Hematopoietic multipotent progenitor cell treated with erythropoietin and hydrocortisone succinate and interleukin-3 and kit ligand, for 17 days (in vitro differentiated cells): ENCODE measurements at places on chromosomes 2 and 18.

- no peak for DNase-seq
These were observed 153.8 kb upstream of the ZNF236 start for GRCh38 chr18:76668546-76668945.

DNA sequence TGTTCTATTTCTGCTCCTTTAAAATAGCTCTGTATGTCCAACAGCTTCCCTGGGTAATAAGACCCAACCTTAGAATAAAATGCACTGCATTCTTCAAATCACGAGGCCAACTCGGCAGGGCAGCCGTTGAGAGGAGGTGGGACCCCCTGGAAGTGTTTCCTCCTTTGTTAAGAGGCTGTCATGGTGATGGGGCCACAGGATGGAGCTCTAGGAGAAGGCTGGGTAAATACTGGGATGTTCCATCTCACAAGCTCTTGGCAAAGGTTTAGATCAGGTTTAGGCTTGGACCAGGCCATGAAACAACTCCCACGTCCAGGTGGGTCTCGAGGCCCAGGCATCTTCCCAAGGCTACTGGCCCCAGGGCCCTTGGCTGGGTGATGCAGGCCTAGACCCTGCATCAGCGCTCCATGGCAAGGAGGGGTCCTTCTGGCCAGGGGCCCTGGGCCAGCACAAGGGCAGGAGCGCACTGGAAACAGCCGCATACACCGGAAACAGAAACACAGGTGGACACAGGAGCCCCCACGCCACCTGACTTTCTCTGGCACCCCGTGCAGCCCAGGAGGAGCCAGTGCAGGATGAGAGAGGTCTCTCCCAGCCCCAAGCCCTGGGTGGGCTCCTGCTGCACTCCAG lies 38.8 kb upstream of the OTOS start:
- DNase-seq = no peak

DNA sequence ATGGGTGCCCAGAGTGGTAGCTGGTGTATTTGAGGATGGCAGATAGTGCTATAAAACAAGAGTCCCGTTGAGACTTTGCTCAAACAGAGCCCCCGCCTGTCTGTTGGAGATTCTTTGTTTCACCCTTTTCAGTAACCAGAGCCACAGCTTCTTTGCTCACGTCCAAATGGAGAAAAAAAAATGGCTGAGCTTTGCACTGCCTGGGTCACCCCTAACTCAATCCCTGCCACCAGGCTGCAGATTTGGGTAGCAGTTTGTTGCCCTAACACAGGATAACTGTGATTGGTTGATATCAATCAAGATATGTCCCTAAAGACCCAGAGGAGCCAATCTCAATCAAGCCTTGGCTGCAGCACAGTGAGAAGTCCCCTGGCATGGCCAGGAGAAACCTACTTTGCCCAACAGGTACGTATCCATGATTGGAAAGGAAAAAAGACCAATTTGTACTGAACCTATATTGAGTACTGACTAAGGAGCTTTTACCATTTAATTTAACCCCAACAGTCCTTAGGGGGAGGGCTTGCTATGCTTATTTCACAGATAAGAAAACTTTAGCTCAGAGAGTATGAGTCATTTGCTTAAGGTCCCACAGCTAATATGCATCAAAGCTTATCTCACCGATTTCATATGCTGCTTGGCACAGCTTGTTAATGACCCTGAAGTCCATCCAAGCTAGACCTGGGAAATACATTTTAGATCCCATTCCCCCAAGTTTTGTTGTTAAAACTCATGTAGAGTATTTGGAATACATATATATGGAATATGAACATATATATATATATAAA lies 72.0 kb upstream of the SH3BP4 start:
- no peak for DNase-seq

DNA sequence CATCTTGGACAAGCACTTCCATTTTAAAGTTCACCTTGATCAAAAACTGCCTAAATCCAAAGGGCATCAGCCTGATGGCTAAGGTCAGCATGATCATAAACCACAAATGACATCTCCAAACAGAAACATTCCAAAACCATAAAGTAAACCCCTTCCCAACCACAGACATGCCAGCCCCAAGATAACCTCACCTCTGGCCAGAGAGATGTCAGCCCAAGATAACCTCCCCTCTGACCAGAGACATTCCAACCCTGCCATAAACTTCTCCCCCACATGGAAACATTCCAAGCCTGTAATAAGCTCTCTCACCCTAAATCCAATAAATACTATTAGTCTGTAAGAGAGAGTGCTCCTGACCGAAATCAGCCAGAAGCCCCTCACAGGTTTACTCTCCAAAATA lies 18.6 kb upstream of the MARCO start:
- no peak for DNase-seq

DNA sequence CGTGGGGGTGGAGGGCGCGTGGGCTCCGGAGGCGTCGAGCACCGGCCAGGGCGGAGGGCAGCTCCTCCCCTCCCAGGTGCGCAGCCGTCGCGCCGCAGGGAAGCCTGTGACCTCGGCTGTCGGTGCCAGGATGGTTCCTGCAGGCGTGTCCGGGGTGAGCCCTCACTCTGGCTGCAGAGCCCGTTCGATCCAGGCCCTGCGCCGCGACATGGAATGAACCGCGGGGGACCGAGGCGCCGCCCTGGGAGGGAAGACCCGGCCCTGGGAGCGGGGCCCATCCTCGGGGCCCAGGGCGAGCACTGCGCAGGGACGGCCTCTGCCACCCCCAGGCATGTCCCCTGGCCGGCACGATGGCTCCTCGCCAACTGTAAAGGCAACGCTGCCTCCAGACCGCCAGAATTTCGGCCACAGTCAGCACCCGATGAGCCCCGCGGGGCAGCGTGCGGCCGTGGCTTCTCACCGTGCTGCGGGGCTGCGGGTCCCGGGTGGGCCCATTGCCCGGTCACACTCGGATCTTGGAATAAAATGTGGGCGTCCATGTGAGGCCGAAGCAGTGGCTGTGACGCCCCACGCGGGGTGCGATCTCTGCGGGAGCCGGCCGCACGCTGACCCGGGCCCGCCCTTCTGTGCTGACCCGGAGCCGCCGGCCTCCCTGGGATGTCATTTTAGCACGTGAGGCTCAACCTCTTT lies 26.6 kb downstream of the SALL3 start:
- no peak for DNase-seq

- DNase-seq = no peak
These were observed 468.7 kb upstream of the CDH7 start for GRCh38 chr18:65282096-65282495.

GRCh38 chr2:205441524-205441923 lies 240.8 kb upstream of the NRP2 start:
- DNase-seq = no peak

DNA sequence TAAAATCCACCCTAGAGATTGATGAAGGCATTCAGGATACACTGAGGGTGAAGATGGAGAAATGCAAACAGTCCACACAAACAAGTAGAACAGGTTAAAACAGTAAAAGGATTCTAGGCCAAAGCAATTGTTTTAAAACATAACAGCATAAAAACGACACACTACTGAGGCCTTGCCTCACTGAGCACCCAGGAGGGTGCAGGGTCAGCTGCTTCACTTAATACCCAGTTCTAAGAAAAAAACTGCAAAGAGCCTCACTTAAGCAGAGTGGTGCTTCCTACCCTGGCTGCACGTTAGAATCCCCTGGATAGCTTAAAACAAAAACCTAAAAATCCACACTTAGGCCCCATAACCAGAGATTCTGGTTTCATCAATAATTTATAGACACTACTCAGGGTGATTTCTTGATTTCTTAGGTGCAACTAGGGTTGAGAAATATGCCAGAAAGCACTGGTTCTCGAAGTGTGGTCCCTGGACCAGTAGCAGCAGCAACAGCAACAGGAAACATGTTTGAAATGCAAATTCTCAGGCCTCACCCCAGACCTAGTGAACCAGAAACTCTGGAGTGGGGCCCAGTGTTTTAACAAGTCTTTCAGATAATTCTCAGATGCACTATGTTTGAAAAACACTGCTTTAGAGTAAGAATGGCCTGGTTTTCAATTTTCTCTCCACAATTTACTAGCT lies 279.1 kb downstream of the ZEB2 start:
- no peak for DNase-seq

GRCh38 chr2:44496130-44496529 lies 134.4 kb downstream of the CAMKMT start:
- no peak for DNase-seq

GRCh38 chr18:3593381-3593903 lies 143.5 kb downstream of the TGIF1 start:
- DNase-seq = no peak

GRCh38 chr2:147182260-147182659 lies 662.6 kb upstream of the ACVR2A start:
- no peak for DNase-seq

GRCh38 chr18:58412844-58413666 lies 215.8 kb downstream of the ALPK2 start:
- no peak for DNase-seq

DNA sequence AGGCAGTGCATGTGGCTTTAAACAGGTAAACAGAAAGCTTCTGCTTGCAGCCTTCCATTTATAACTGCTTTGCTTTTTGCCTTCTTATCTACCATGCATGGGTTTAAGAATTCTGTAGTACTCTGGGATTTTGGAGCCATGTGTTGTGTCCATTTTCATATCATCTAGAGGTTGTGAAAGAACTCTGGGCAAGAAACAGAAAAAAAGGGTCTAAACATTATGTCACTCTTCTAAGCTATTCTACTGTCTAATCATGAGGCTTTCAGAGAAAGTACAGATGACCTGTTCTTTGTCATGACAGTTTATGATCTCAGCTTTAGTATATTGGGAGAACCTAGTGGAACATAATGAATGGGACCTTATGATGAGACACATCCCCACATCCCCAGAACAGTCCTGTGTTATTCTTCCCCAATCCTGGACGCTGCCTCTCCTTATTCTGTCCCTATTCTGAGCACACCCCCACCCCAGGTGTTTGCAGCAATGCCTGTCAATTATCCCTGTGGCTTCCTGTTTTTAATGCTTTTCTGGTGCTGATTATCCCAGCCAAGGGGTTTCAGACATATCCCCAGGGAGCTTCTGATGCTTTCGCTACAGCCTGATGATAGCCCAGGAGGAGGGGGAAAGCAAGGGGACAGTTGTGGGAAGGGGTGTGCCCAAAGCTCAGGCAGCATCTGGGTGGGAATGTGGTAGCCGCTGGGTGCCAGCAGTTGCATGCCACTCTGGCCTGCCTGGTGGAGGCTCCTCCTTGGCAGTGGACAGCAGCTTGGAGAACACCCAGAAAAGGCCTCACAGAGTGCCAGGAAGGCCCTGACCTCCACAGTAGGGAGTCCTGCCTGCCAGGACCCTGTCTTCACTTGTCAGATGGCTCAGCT lies 169.5 kb upstream of the MAP3K20 start:
- no peak for DNase-seq

DNA sequence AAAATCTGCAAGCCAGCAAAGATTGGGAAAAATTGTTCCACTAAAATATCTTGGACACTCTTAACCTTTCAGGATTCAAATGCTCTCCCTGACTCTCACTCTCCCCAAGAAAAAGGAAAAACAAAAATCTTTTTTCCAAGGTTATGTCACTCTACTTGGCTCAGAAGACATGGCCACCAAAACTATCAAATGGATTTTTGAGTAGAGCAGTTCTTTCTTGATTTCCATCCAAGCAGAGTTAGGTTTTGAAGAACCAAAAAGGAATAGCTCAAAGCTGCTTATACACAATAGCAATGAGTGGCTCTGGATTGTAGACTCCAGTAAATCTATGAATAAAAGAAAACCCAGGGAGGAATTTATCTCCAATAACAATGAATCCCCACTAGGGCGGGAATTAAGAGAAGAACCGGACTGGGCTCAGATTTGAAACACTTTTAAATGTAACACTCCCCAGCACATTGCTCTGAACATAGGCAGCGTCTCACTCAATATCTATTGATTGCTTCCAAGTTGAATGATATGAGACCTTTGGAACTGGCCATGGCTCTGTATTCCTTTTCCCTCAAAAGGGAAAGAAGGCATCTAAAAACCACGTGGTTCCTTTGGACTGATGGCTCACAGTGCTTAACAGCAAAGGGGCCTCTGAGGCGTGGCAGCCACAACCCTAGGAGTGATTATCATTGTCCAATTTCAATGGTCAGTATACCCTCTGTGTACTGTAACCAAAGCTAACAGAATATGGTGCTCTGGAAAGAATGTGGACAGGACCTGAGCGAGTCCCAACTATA lies 68.3 kb downstream of the SPRED2 start:
- DNase-seq = no peak

- DNase-seq = no peak
These were observed 4.4 kb upstream of the SEMA4C start for GRCh38 chr2:96874198-96874831.

DNA sequence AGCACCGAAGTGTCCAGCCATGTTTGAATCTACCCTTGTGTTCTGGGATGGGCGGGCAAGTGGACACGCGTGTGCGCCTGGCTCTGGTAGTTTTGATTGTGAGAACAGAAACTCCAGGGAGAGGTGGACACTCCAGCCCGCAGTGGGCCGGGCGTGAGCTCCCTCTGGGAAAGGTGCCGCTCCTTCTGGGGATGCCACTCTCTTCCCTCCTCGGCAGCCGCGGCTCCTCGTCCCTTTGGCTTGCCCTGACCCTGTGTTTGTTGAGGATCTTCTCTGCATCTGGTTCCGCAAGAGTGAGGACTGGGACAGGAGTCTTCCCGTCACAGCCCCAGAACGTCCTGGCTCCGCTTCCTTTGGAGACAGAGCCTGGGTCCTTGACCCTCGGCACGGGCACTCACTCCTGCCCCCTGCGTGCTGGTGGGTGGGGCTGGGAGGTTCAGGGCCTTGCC lies 1.3 kb downstream of the CTDP1 start:
- no peak for DNase-seq

GRCh38 chr2:56191617-56192016 lies 7.8 kb downstream of the CCDC85A start:
- DNase-seq = no peak

DNA sequence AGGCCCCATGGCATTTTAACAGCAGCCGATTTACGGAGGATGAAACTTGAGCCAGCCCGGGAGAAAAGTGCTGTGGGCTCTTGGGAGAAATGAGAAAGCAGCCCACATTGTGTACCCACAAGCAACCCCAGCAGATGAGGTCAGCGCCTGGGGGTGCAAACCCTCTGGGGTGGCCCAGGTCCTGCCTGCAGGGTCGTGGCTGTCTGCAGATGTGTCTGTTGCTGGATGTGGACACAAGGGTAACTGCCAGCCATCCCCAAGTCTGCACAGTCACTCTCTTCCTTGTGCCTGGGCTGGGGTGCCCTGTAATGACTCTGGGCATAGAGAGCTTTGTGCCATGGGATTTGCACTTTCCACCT lies 170.8 kb downstream of the PRKCE start:
- no peak for DNase-seq

- no peak for DNase-seq
These were observed 198.2 kb downstream of the NDUFA10 start for GRCh38 chr2:239826786-239827522.

DNA sequence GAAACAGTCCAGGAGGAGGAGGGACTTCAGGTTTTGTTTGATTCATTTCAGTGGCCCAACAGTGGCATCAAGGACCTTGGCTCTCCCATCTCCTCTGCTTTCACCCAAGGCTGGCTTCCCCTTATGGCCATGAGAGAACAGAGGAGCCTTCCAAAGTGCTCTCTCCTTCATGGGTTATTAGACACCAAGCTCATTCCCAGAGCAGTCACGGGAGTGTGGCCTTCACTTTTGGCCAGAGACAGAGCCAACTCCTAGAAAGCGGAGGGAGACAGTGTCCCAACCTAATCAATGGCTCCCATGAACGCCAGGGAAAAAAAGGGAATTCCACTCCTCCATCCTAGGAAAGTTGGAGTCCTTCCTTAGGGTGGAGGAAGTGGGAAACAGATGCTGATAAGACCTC lies 871 bp upstream of the DUSP28 start:
- no peak for DNase-seq

- no peak for DNase-seq
These were observed 19.7 kb upstream of the GLI2 start for GRCh38 chr2:120715941-120716340.
